ENCODE measurements at places on chromosomes 5 and 9. TPM values are rescaled to one million over a fixed set of nuclear protein-coding genes. Genes with fewer than 3 reads are reported as not detected.

The SPATA31A1 gene
- not detected for total RNA-seq

The HAPLN1 gene
- total RNA-seq, result 4.0 TPM

The XPA gene
- 22.5 TPM for total RNA-seq

The CCDC171 gene
- 12.8 TPM for total RNA-seq

The SPATA31C1 gene
- 0.37 TPM for total RNA-seq

The INSYN2B gene
- total RNA-seq, result 7.5 TPM

The PKD2L2 gene
- not detected for total RNA-seq

The SHOC1 gene
- not detected for total RNA-seq

The PPP3R2 gene
- total RNA-seq, result 1.4 TPM

The NR5A1 gene
- total RNA-seq, result not detected

The SPINK13 gene
- not detected for total RNA-seq

The SPACA9 gene
- total RNA-seq, result 11.6 TPM

The C1QTNF3 gene
- 20.4 TPM for total RNA-seq

The CTXN3 gene
- 16.9 TPM for total RNA-seq

The TSSK1B gene
- total RNA-seq, result not detected

The CHSY3 gene
- 6.5 TPM for total RNA-seq

The NIM1K gene
- 27.9 TPM for total RNA-seq

The ALDOB gene
- 0.41 TPM for total RNA-seq

The FOXD4L5 gene
- 2.3 TPM for total RNA-seq

The ERCC6L2 gene
- total RNA-seq, result 87.2 TPM

The TMEM215 gene
- 0.37 TPM for total RNA-seq

The SLC38A9 gene
- 32.2 TPM for total RNA-seq

The SH3TC2 gene
- total RNA-seq, result 53.4 TPM

The HRH2 gene
- 16.6 TPM for total RNA-seq

The ANXA2R gene
- 1.4 TPM for total RNA-seq

The PDE6A gene
- not detected for total RNA-seq

The KIF4B gene
- 0.53 TPM for total RNA-seq

The ZNF658 gene
- total RNA-seq, result 8.4 TPM

The SLC36A2 gene
- total RNA-seq, result not detected
